ENCODE measurements at places on chromosomes 5 and 9. TPM values are rescaled to one million over a fixed set of nuclear protein-coding genes. Genes with fewer than 3 reads are reported as not detected.

PRR16 gene
- polyA plus RNA-seq, result 0.93 TPM

TRIM36 gene
- polyA plus RNA-seq, result 19.6 TPM

PCDHA1 gene
- 0.61 TPM for polyA plus RNA-seq

FOCAD gene
- 35.3 TPM for polyA plus RNA-seq

MEGF9 gene
- 31.7 TPM for polyA plus RNA-seq

PFN3 gene
- polyA plus RNA-seq, result not detected
